ENCODE measurements at places on chromosomes 5 and 9. TPM values are rescaled to one million over a fixed set of nuclear protein-coding genes. Genes with fewer than 3 reads are reported as not detected.

TMEM171 gene
- total RNA-seq, result not detected

MARCOL gene
- total RNA-seq, result not detected

GCNT1 gene
- total RNA-seq, result 4.6 TPM

TSSK1B gene
- not detected for total RNA-seq

LPAR1 gene
- not detected for total RNA-seq

F2R gene
- total RNA-seq, result 1.4 TPM

TJP2 gene
- total RNA-seq, result 8.4 TPM

CCDC107 gene
- total RNA-seq, result 7.9 TPM

RRAGA gene
- 42.4 TPM for total RNA-seq

LHX3 gene
- total RNA-seq, result not detected

MEIKIN gene
- total RNA-seq, result not detected

ATOX1 gene
- 74.8 TPM for total RNA-seq

ADAMTS6 gene
- 1.3 TPM for total RNA-seq

EGFLAM gene
- total RNA-seq, result not detected

SHB gene
- total RNA-seq, result 1.2 TPM

CYLC2 gene
- total RNA-seq, result not detected

ERBIN gene
- total RNA-seq, result 52.3 TPM

BASP1 gene
- total RNA-seq, result 1.6 TPM

- DNase-seq, result no peak
Observed at GRCh38 chr9:74865177-74865576, 22.5 kb downstream of the TRPM6 start.

GRCh38 chr9:34380511-34381315 is 4.0 kb upstream of the MYORG start:
- peak; percentile 92 for DNase-seq

- no peak for DNase-seq
Observed at GRCh38 chr9:107307331-107307730, 24.3 kb downstream of the RAD23B start.

GRCh38 chr5:111682641-111683040 is 74.4 kb downstream of the NREP start:
- DNase-seq, result no peak

- no peak for DNase-seq
Observed at GRCh38 chr5:61501971-61502370, 169.9 kb downstream of the ZSWIM6 start.

DNA sequence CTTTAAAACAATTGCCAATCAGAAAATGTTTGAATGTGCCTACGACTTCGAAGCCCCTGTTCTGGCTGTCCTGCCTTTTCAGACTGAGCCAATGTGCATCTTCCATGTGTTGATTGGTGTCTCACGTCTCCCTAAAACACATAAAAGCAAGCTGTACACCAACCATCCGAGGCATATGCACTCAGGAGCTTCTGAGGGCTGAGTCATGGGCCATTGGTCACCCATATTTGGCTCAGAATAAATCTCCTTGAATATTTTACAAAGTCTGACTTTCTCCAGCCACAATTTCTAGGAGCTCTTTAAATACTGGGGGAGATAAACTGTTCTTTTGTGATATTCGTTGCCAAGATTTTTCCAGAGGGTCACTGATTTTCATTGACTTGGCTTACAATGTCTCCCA is 53.9 kb downstream of the C9orf57 start:
- no peak for DNase-seq

- no peak for DNase-seq
Observed at GRCh38 chr5:2139478-2139877, 256.8 kb upstream of the IRX4 start.

DNA sequence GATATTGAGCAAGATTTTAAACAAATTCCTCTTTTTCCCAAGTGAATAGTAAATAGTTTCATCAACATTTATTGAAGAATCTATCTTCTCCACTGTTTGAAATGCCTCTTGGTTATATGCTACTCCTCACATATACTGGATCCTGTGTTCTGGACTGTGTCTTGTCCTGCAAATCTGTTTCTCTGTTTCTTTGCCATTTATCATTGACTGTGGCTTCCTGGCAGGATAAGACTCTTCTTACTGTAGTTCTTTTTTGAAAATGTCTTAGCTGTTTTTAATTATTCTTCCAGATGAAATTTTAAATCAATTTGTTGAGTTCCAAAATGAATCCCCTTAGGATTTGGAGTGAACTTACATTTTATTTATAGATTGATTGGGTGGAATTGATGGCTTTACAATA is 27.8 kb downstream of the RALGPS1 start:
- DNase-seq, result no peak

GRCh38 chr5:172479034-172479783 is 24.9 kb upstream of the SH3PXD2B start:
- DNase-seq, result peak; percentile 81

GRCh38 chr5:124729720-124730359 is 16.6 kb downstream of the ZNF608 start:
- no peak for DNase-seq

- DNase-seq, result no peak
Observed at GRCh38 chr9:26066237-26066636, 388.0 kb upstream of the TUSC1 start.

GRCh38 chr5:2130361-2130760 is 247.6 kb upstream of the IRX4 start:
- DNase-seq, result no peak

DNA sequence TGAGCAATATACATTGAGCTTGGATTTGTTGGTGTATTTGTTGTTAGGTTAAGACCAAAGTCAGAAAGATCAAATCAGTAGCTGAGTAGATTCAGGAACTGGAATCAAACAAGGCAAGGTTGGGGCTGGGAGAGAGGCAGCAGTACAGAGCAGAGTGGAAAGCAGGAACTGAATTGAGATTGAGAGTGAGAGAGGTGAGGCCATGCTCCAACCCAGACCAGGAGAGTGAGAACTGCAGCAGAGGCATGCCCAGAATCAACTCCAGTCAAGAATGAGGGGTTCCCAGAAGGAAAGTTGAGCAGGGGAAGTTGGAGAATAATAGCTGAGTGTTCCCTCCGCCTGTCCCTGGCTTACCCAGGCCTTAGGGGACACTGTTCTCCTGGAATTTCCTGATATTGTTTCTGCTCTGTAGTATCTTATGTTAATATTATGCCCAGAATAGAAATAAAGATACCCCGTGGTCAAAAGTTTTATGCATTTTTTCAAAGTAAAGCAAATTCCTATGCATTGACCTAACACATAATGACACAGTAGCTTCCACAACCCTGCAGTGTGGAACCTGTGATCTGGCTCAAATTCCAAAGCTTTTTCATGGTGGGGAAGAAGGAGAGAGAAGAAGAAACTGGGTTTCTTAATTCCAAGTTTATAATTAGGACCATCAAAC is 82.7 kb downstream of the SV2C start:
- no peak for DNase-seq

- no peak for DNase-seq
Observed at GRCh38 chr5:6280425-6281100, 97.8 kb downstream of the MED10 start.

- peak; percentile 38 for DNase-seq
Observed at GRCh38 chr9:127853312-127854183, 910 bp downstream of the ENG start.

GRCh38 chr5:113612060-113612496 is 98.6 kb downstream of the YTHDC2 start:
- no peak for DNase-seq

GRCh38 chr5:135384898-135385297 is 14.1 kb downstream of the MACROH2A1 start:
- no peak for DNase-seq

DNA sequence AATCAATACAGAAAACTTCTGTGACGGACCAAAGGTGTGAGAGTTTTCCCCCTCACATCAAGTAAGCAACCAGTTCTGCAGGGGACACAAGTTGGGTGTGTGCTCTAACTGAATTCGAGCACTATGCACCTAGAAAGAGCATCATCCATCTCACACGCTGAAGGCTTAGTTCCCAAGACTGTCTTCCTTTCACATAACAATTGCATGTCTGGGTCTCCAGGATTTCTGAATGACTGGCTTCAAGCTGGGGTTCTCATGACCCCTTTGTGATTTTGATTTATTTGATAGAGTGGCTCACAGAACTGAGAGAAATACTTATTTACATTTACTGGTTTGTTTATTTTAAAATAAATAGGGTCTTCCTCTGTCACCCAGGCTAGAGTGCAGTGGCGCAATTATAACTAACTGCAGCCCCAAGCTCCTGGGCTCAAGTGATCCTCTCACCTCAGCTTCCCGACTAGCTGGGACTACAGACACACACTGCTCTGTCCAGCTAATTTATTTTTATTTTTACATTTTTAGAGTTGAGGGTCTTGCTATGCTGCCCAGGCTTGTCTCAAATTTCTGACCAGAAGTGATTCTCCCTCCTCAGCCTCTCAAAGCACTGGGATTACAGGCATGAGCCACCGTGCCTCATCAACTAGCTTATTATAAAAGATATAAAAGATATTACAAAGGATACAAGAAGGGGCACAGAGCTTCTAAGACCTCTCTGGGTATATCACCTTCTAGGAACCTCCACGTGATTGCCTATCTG is 316.7 kb upstream of the CDH12 start:
- no peak for DNase-seq

GRCh38 chr5:111998871-111999270 is 241.9 kb upstream of the NREP start:
- DNase-seq, result no peak

DNA sequence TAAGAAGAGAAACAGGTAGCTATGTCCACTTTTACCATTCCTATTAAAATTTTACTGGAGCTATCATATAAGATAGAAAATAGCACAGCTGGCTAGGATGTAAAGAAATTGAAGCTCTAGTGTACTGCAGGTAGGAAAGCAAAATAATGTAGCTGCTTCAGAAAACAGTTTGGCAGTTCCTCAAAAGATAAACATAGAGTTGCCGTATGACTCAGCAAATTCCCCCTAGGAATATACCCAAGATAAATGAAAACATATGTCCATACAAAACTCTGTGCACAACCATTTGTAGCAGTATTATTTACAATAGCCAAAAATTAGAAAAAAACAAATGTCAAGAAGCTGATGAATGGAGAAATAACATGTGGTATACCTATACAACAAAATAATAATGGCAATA is 64.6 kb upstream of the SHISAL2B start:
- DNase-seq, result no peak

DNA sequence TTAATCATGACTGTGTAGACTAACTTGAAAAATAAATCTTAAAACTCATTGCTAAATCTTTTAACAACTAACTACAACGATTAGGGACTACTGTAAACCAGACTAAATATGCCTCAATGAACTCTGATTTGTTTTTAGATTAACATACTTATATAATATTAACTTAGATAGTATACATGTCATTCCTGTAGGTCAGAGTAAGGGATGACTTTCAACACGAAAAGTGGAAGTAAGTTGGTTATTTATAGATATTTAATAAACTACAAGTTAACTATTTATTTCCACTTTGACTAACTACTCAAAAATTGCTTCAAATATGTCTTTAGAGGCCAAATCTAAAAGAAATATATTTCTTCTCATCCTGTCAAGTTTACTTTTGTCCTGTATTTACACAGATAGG is 795.6 kb downstream of the PTPRD start:
- DNase-seq, result no peak

DNA sequence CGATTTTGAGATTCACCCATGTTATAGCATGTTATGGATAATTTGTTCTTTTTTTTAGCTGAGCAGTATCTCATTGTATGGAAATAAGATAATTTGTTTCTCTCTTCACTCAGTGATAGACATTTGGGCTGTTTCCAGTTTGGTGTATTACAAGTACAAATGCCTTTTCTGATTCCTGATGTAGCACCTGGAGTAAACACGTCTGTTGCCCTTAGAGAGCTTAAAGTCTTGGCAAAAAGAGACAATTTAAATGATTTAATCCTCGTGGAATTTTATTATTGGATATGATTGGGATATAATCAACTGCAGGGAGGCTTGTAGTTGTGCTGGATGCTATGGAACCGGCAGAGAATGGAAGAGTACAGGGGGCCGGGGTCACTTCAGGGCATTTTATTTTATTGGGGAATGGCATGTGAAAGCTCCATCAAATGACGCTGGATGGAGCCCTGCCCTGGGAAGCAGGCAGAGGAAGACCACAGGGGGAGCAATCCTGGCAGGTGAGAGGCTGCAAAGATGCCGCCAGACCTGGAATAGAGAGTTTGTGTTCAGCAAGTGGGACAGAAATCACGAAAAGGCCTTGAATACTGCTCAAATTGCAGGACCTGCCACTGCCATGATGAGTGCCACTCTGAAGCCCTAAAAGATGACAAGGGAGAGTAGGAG is 31.0 kb upstream of the TGFBI start:
- DNase-seq, result no peak

- peak; percentile 60 for DNase-seq
Observed at GRCh38 chr5:134647750-134648424, 698 bp upstream of the SEC24A start.

GRCh38 chr5:9348401-9348996 is 197.4 kb downstream of the SEMA5A start:
- no peak for DNase-seq

DNA sequence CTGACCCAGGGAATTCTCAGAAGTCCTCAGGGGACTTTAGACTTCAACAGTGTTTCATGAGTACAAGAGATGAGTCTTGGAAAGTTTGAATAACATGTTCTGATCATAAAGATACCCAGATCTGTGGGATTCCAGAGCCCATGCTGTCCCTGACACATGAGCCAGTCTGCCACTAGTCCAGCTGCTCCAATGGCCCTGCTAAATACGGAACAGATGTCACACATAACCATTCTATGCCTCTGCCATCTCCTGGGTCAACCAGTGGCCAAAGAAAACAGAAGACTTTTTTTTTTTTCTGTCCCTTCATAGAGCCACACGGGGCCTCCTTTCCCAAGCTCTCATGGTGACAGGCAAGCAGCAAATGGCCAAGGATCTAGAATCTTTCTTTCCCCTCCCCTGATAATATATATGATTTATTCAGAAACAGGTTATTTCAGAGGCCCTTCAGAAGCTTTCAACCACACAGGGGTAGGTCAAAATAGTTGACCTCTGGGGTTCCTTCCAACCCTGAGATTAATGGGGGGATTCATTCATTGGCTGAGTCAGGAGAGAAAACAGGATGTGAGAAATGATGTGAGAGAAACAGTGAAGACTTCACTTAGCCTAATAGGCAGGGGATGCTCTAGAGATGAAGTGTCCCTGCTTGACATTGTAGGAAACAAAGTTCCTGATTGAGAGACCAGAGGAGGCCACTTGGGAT is 367.7 kb downstream of the CDK5RAP2 start:
- no peak for DNase-seq

GRCh38 chr9:14994738-14995137 is 84.5 kb upstream of the FREM1 start:
- no peak for DNase-seq

DNA sequence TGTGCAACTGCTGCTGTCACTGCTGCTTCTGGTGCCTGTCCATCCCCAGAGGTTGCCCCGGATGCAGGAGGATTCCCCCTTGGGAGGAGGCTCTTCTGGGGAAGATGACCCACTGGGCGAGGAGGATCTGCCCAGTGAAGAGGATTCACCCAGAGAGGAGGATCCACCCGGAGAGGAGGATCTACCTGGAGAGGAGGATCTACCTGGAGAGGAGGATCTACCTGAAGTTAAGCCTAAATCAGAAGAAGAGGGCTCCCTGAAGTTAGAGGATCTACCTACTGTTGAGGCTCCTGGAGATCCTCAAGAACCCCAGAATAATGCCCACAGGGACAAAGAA is 265 bp downstream of the CA9 start:
- no peak for DNase-seq

Data from activated CD4-positive, alpha-beta T cell treated with anti-CD3 and anti-CD28 coated beads for 36 hours (primary cell).